ENCODE measurements at places on chromosomes 6 and 20. TPM values are rescaled to one million over a fixed set of nuclear protein-coding genes. Genes with fewer than 3 reads are reported as not detected.

The LRRC73 gene
- 0.34 TPM for total RNA-seq

The STX11 gene
- total RNA-seq, result 0.51 TPM

The SCAND1 gene
- total RNA-seq, result 80.8 TPM

DNA sequence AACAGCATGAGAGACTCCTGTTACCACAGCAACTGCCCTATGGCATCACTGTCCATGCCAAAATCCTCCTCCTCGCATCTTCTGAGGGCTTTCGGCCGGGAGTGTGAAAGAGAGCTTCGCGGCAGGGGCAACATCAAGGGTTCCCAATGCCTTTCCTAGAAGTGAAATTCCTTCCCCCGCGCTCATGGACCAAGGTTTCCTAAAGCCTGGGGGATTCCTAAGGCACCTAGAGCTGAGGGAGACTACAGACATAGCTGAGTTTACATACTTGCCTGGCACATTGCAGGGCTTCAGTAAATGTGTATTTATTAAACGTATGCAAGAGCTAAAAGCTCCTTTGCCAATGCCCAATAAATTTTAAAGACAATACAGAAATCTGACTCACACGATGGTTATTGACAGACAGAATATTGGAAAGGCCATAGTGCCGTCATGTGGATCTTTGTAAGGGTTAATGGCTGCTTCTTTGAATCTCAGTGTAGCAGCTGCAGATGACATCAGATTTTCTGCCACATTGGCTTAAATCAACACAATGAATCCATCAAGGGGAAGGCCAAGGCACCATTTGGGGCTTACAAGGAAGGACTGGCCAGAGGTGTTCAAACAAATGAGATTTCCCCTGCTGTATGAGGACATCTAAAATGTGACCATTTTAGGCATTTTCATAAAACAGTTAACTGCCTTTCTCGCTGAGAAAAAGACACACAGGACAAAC is 281.2 kb upstream of the JARID2 start:
- no peak overlapping the region for H3K4me3 ChIP-seq
- no peaks in the 10 kb centered on the region for H3K27me3 ChIP-seq
- no peak overlapping the region for H3K27ac ChIP-seq
- H3K36me3 ChIP-seq, result no peaks in the 10 kb centered on the region
- peaks cover 21% of the 10 kb centered on the region for H3K4me1 ChIP-seq

The RIPOR3 gene
- total RNA-seq, result 46.1 TPM

- H3K4me3 ChIP-seq, result no peak overlapping the region
- no peaks in the 10 kb centered on the region for H3K36me3 ChIP-seq
- H3K27ac ChIP-seq, result peak overlapping the region; percentile 5
- peak; percentile 28 for DNase-seq
- peaks cover 14% of the 10 kb centered on the region for H3K4me1 ChIP-seq
- H3K27me3 ChIP-seq, result no peaks in the 10 kb centered on the region
Observed at GRCh38 chr6:79269877-79270276, 35.4 kb upstream of the HMGN3 start.

GRCh38 chr6:29968130-29968529 is 25.8 kb downstream of the HLA-A start:
- H3K27me3 ChIP-seq, result no peaks in the 10 kb centered on the region
- peaks cover 10% of the 10 kb centered on the region for H3K4me1 ChIP-seq
- DNase-seq, result no peak
- H3K27ac ChIP-seq, result peak overlapping the region; percentile 95

GRCh38 chr6:169839493-169839892 is 88.1 kb downstream of the ERMARD start:
- no peak for DNase-seq
- peaks cover 25% of the 10 kb centered on the region for H3K27me3 ChIP-seq
- no peak overlapping the region for H3K4me3 ChIP-seq
- no peaks in the 10 kb centered on the region for H3K36me3 ChIP-seq
- peaks cover 13% of the 10 kb centered on the region for H3K4me1 ChIP-seq
- no peak overlapping the region for H3K27ac ChIP-seq

The NOX3 gene
- total RNA-seq, result not detected

DNA sequence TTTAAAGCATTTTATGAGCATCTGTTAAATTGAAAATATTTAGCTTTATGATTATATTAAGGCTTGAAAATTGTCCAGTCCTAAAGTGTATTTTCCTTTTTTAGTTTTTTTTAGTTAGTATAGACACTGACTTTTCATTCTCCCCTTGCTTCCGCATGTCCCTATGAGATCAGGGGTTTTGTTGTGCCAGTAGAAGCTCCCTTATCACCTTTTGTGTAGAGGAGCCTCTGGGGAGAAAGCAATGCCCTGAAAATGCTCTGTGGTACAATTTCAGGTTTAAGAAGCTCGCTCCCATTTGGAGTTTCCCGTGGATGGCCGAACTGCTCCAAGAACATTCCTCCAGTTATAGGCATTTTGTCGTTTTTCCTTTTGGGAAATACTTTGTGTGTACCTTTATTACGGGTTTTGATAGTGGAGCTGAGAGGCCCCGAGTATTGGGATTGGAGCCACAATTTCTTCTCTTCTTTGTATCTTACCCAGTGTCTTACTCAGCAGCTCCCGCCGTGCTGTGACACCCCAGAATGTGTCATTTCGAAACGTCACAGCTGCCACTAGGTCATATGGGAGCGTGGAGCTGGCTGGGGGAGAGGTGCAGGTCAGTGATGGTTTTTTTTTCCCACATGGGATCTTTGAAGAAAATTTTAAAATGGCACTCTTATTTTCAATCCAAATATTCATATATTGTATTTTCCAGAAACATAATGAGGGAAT is 49.9 kb downstream of the RPRD1B start:
- H3K27ac ChIP-seq, result peak overlapping the region; percentile 66
- peaks cover 14% of the 10 kb centered on the region for H3K4me1 ChIP-seq
- peaks cover 62% of the 10 kb centered on the region for H3K36me3 ChIP-seq

GRCh38 chr20:34922654-34923381 is 32.8 kb downstream of the GSS start:
- no peaks in the 10 kb centered on the region for H3K27me3 ChIP-seq
- no peak overlapping the region for H3K4me3 ChIP-seq
- peaks cover 97% of the 10 kb centered on the region for H3K36me3 ChIP-seq
- no peak for DNase-seq

- no peak for DNase-seq
- H3K4me3 ChIP-seq, result no peak overlapping the region
- H3K27me3 ChIP-seq, result peaks cover 28% of the 10 kb centered on the region
- H3K36me3 ChIP-seq, result no peaks in the 10 kb centered on the region
- peaks cover 26% of the 10 kb centered on the region for H3K4me1 ChIP-seq
Observed at GRCh38 chr6:33898771-33899170, 95.0 kb upstream of the MLN start.

DNA sequence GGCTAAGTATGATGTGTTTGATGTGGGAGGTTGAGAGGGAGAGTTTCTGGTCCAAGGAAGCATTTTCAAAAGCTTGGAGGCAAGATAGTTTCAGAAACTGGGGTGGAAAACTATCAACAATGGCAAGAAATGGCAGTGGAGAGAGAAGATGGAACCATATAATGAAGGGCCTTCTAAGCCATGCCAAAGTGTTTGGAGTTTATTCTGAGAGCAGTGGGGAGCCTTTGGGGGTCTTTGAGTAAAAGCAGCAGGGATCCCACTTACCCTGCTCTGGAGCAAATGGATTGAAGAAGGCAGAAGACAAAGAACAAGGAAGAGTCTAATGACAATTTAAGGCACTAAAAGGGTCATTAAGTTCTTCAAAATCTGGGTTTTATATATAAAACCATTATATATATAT is 538.9 kb downstream of the UTRN start:
- H3K4me1 ChIP-seq, result no peaks in the 10 kb centered on the region
- H3K27me3 ChIP-seq, result no peaks in the 10 kb centered on the region
- no peak overlapping the region for H3K4me3 ChIP-seq
- H3K27ac ChIP-seq, result no peak overlapping the region
- H3K36me3 ChIP-seq, result no peaks in the 10 kb centered on the region
- DNase-seq, result no peak

DNA sequence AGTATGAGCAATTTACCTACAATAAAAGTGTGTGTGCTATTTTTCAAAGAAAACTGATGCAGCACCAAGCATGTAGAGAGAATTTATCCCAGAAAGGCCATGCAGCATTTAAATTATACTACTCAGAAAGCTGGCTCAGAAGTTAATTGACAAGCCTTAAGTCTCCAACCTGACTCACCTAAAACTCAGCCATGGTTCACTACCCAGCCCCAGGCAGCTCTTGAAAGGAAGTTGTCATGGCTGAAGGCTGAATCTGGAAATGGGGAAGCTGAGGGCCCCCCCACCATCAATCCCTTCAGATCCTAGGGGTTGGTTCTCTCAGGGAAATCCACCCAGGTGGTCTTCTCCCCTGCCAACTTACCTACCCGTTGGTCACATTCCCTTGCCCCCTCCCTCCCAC is 19.7 kb downstream of the PPIL6 start:
- peaks cover 4% of the 10 kb centered on the region for H3K4me1 ChIP-seq
- H3K36me3 ChIP-seq, result no peaks in the 10 kb centered on the region
- no peaks in the 10 kb centered on the region for H3K27me3 ChIP-seq

DNA sequence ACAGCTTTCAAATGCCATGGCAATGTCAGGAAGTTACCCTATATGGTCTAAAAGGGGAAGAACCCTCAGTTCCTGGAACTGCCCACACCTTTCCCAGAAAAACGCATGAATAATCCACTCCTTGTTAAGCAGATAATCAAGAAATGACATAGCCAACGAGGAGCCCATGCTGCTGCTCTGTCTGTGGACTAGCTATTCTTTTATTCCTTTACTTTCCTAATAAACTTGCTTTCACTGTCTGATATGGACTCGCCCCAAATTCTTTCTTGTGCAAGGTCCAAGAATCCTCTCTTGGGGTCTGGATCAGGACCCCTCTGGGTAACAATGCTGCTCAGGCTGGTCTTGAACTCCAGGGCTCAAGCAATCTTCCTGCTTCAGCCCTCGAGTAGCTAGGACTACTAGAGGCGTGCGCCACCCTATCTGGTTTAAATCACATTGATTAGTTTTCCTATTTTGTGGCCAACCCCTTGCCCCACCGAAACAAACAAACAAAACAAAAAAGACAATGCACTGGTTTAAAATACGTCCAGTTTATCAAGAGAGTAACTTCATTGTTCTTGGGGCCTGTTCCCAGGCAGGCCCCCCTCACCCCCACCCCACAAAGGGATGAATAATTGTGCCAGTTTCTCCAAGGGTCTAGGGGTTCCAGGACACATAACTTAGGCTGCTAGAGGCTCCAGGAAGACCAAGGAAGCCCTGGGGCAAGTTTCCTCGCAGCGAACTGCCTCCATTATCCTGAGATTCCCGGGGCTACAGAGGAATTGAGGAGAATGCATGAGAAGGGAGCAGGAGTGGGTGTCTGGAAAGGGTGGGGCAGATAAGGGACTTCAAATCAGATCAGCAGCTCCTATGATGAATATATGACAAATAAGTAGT is 10.1 kb upstream of the AKAP12 start:
- H3K4me1 ChIP-seq, result peaks cover 20% of the 10 kb centered on the region
- peak overlapping the region; percentile 87 for H3K27ac ChIP-seq
- no peak overlapping the region for H3K4me3 ChIP-seq
- H3K36me3 ChIP-seq, result no peaks in the 10 kb centered on the region
- H3K27me3 ChIP-seq, result no peaks in the 10 kb centered on the region

DNA sequence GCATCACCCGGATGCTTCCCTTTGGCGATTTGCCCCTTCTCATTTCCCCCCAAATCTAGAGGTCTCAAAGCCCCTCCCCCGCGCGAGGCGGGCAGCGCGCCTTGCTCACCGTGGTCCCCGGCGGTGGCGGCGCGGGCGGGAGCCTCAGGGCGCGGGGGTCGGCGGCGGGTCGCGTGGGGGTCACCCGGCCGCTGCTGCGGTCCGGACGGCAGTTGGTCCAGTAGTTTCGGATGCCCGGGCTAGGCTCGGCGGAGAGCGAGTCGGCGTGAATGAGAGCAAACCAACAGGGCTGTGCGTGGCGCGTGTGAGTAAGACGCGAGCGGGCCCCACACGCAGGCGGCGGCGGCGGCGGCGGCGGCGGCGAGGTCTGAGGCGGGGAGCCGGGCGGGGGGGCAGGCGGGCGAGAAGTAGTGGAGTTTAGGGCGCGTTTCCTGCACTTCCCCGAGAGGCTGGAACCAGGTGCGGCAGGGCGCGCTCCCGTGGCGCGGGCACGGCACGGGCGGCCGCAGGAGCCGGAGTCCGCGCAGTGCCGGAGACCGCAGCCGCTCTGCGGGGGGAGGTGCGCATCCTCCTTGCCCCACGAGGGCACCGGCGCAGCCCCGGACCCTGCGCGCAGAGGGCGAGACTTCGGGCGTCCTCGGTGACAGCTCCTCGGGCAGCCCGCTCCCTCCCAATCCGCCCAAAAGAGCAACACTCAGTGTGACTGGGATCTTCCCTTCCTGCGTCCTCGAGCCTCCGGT is 567 bp downstream of the HS3ST5 start:
- no peaks in the 10 kb centered on the region for H3K36me3 ChIP-seq
- no peak overlapping the region for H3K4me3 ChIP-seq
- H3K27me3 ChIP-seq, result no peaks in the 10 kb centered on the region

DNA sequence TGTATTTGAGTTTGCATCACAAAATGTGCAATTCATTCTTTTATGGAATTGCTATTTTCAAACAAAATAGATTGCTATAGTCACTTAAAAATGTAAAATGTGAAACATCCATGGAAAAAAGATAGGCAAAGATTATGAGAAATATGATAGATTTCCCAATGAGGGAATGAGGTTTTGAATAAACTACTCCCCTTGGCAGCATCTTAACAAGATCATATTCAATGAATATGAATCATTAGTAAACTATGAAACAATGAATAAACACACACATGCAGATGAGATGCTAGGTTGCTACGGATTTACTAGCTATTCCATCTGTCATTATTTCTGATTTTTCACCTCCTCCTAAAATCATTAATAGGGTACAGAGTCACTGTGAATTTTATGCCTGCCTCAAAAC is 401.8 kb downstream of the PHF3 start:
- no peak overlapping the region for H3K4me3 ChIP-seq
- no peaks in the 10 kb centered on the region for H3K27me3 ChIP-seq
- no peaks in the 10 kb centered on the region for H3K36me3 ChIP-seq
- H3K4me1 ChIP-seq, result no peaks in the 10 kb centered on the region
- DNase-seq, result no peak
- H3K27ac ChIP-seq, result no peak overlapping the region

- H3K4me1 ChIP-seq, result peaks cover 20% of the 10 kb centered on the region
- H3K27ac ChIP-seq, result peak overlapping the region; percentile 97
- peak; percentile 76 for DNase-seq
- H3K4me3 ChIP-seq, result peak overlapping the region; percentile 56
- H3K27me3 ChIP-seq, result no peaks in the 10 kb centered on the region
Observed at GRCh38 chr6:28982476-28983266, 22.4 kb downstream of the ZNF311 start.

The PRICKLE4 gene
- total RNA-seq, result 0.87 TPM

DNA sequence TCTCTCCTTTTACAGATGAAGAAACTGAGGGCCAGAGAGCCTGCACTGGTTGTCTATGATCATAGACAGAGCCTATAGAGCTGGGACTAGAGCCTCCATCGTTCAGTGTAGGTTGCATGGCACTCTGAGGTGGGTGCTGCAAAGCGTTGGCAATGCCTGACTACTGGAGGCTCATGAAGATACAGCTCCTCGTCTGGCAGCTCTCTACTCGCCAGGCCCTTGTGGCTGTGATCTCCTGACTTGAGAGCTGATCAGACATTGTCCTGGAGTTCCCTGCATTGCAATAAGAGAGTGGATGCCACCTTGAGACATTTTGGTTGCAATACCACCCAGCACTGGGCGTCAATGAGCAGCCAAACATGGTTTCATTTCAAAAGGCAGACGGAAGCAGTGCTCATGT is 270.1 kb upstream of the ARID1B start:
- no peaks in the 10 kb centered on the region for H3K4me1 ChIP-seq
- no peak overlapping the region for H3K4me3 ChIP-seq
- DNase-seq, result no peak
- H3K27ac ChIP-seq, result no peak overlapping the region
- H3K36me3 ChIP-seq, result no peaks in the 10 kb centered on the region
- peaks cover 7% of the 10 kb centered on the region for H3K27me3 ChIP-seq

The BIRC7 gene
- 0.18 TPM for total RNA-seq

The C6orf118 gene
- not detected for total RNA-seq
